NCI-H1436 treated with DMSO at 0.1 percent for 48 hours (cell line): ENCODE measurements at places on chromosomes 6 and 20.

DNA sequence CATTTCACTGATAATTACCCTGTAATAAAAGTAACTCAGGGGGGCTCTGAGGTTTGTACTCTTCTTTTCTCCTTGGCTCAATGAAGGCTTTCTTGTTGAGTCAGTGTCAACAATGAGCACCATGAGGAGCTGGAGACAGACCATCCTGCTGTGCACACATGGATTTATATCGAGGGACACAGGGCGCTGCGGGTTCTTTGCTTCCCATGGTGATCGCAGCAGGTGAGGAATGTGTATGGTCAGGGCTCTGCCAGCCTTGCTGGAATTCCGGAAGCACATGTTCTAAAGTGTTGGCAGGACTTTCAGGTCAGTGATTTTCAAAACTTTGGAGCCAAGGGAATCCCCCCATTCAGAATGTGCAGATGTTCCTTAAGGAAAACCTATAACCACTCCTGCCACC, 27.1 kb downstream of the SMOC2 start:
- DNase-seq = no peak

DNA sequence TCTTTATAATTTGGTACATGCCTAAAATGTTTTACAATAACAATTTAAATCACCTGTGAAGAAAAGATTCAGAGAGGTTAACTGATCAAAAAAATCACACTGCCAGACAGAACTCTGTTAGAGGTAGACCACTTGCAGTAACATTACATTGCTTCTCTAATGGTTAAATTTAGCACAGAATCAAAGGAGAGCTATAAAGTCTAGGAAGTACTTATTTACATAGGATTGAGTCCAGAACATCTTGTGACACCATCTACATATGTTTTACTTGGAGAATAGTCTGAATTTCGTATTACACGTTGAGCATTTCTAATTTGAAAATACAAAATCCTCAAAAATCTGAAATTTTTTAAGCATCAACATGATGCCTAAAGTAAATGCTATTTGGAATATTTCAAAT, 17.2 kb upstream of the TBC1D20 start:
- no peak for DNase-seq

GRCh38 chr20:58852543-58853271, at the start of gene GNAS:
GNAS (plus strand) TSS chr20:58852716.
- DNase-seq = no peak

DNA sequence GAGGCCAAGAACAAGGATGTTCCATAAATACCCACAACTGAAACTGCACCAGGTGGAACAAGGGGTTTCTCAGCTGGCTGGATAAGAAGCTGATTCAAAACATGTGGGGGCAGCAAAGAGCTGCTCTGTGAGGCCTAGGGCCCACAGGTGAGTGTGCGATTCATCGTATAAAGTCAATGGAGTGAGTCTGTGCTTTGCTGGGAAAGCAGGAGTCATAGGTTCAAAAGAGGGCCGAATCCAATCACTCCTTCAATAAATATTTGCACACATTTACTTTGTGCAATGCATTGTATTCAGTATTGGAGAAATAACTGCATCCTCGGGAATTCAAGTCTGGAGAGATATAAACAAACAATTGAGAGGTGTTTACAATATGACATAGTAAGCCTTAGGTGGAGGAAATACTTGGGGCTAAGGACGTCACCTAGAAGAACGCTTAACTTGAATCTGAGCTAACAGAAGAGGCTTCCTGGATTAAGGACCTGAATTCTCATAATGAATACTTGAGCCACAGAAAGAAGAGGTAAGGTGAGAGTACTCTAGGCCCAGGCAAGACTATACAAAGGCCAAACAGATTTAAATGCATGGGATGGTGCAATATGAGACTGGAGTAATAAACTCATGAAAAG, 83.7 kb upstream of the TMEM30A start:
- no peak for DNase-seq

DNA sequence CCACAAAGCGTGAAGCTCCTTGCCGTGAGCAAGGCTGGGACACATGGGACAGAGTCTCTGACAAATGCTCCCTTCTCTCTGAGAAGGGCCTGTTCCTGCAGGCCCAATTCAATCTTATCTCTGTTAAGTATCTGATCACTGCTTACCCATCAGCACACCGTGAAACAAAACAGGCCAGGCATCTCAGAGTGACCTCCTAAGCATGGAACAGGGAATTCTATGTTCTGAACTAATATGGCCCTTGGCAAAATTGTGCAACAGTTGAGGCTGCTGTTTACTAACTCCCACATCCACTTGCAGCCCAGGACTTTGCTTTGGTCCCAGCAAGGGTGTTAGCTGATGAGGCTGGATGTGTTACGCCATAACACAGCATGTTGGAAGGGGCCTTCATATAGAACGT, 79.2 kb downstream of the GCLC start:
- DNase-seq = no peak

DNA sequence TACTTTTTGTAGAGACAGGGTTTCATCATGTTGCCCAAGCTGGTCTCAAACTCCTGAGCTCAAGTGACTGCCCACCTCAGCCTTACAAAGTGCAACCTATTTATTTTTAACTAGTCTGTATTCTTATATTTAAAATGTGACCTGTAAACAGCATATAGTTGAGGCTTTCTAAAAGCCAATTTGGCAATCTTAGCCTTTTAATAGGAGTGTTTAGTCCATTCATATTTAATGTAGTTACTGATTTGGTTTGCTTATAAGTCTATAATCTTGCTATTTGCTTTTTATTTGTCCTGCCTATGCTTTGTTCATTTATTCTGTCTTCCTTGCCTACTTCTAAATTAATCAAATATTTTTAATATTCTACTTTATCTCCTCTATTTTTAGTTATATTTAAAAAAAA, 15.0 kb upstream of the SOX4 start:
- DNase-seq = no peak

- DNase-seq = no peak
These were observed 31.2 kb downstream of the PLCG1 start for GRCh38 chr20:41168281-41169161.

DNA sequence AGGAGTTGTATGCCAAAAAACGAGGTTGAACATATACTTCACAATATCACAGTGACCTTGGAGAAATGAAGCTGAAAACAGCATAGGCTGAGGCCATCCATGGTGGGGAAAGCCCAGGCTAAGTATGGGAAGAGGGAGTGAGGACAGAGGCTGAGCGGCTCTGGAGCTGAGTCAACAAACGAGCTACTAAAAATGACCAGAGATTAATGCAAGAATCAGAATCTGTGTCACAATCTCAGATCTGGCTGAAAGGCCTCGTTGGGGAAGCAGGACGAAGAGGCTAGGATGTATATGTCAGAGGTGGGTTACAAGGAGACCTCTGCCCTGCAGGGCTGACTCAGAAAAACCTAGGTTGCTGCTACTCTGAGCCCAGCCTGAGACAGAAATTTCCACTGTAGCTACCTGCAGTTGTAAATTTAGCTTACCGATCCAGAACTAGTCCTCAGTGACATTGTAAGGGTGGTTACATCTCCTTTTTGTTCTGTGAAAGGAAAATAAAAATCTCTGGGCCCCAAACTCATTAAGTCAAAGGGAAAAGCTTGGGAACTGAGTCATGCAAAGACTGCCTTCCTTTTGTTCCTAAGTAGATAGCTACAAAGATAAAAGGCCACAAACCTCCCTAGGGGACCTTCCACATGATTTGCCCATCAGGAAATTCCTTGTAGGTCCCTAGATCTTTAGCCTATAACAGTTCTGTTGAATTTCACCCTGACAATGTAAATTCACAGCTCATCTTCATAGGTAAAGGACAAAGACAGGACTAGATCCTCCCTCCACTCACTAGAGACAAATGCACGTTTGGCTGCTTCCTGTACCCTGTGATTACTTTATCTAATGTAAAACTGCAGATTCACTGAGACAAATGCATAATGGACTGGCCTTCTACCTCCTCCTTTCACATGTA, 8.5 kb upstream of the TUBB2A start:
- DNase-seq = no peak

- DNase-seq = no peak
These were observed 63.1 kb upstream of the KLHL31 start for GRCh38 chr6:53728570-53729194.

DNA sequence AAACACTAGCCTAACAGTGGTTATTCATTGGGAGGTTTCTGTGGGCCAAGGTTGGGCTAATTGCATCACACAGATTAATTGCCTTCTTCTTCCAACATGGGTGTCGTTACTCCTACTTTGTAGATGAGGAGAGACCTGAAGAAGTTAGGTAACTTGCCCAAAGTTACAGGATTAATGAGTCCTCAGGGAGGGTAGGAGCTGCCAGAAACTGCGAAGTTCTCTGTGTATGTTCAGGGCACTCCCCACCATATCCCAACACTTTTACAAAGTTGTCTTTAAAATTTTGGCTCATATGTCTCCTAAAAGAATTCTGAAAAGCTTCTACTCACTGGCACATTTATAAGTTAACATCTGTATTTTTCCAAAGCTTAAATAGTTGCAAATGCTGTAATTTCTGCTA, 323.5 kb upstream of the HSF2 start:
- no peak for DNase-seq
